CD8-positive, alpha-beta memory T cell (primary cell): ENCODE measurements at places on chromosomes 1 and 21. TPM values are rescaled to one million over a fixed set of nuclear protein-coding genes. Genes with fewer than 3 reads are reported as not detected.

Gene CELA2A
- not detected for total RNA-seq

Gene WNT3A
- total RNA-seq, result not detected

Gene UTS2
- total RNA-seq, result not detected

Gene TMEM51
- total RNA-seq, result 0.11 TPM

Gene ITLN2
- total RNA-seq, result not detected

Gene VHLL
- 0.35 TPM for total RNA-seq

Gene NPHS2
- total RNA-seq, result not detected

Gene GNG12
- total RNA-seq, result 0.77 TPM

Gene PATJ
- total RNA-seq, result 9.8 TPM

Gene PCP4L1
- total RNA-seq, result not detected
